Astrocyte of the hippocampus (primary cell): ENCODE measurements at places on chromosomes 12 and 14.
A peak's percentile ranks its signal among the peaks of the same experiment; 100 is the strongest.

GRCh38 chr12:54279227-54279631, 693 bp downstream of the CBX5 start:
- no peak for DNase-seq

DNA sequence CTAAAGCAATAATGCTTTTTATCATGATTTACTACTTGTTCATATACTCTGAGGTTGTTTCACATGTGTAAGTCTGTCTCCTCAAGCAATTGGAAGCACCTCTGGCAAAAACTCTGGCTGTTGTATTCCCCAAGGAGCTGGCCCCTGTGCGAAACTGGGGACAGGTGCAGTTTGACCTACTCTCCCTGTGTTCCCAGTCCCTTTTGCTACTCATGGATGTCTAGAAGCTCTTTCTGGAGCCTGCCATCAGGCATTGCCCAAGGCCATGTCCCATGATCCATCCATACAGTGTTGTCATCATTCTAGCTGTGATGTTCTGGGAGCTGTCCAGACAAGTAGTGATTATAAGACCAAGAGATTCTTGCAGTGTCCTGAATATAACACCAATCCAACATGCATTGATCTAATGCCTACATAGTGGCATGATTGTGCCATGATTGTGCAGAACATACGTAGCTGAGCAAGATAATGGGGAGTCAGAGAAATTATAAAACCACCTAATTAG, 14.9 kb downstream of the AKAP6 start:
- no peak for DNase-seq

GRCh38 chr12:27524494-27524835, 459 bp downstream of the PPFIBP1 start:
- DNase-seq = no peak

- no peak for DNase-seq
Measured at GRCh38 chr14:62098357-62098756, 336.1 kb downstream of the SNAPC1 start.

DNA sequence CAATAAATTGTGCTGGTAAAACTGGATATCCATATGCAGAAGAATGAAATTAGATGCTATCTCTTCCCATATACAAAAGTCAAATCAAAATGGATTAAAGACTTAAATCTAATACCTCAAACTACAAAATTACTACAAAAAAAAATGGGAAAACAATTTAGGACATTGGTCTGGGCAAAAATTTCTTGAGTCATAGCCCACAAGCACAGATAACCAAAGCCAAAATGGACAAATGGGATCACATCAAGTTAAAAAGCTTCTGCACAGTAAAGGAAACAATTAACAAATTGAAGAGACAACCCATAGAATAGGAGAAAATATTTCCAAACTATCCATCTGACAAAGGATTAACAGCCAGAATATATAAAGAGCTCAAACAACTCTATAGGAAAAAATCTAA, 264.6 kb downstream of the NUAK1 start:
- DNase-seq = peak; percentile 24

GRCh38 chr14:104140213-104140462, 1.8 kb downstream of the KIF26A start:
- no peak for DNase-seq

DNA sequence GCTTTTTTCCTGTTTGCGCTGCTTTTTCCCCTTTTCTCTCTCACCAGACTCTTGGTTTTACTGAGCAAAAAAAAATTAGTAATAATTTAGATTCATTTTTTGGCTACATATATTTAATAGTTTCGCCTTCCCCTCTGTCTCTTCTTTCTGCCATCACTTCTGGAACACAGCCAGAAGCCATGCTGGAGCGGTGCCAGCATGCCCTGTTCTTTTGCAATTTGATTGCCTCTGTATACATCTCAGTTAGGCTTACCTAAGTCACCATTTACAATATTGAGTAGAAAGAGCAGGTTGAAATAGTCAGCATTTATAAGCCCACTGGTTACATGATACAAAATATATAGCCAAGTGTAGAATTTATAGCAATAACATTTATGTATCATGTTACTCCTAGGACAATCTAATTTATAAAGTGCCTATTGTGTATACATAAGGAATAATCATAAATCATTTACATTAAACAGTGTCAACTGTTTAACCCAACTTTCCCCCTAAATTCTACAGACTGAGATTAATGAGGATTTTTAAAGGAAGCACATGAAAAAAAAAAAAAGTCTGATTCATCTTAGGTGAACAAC, 413.8 kb upstream of the SOX5 start:
- DNase-seq = no peak

- no peak for DNase-seq
Measured at GRCh38 chr14:36989806-36990205, 182.6 kb downstream of the SLC25A21 start.

- DNase-seq = peak; percentile 82
Measured at GRCh38 chr12:24562771-24563431, 386.0 kb downstream of the BCAT1 start.

DNA sequence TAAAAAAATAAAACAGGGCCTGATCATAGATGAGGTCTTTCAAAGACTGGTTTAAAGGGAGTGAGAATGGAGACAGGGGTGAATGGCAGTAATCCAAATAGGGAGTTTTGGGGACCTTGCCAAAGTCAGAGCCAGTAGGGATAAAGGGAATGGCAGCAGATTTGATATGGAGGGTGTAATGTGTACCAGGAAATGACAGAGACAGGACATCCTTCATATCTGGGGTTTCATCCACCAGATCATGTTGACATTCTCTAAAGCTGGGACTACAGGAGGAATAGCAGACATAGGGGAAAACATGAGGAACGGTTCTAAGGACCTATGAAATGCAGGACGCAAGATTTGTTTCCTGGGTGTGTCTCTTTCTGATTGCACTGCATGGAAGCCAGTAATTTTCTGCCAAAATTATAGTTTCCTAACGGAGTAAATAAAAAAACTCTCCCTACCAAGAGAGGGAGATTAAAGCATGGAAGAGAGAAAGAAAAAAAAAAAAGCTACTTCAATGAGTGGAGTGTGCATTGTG, 169.9 kb downstream of the PRKD1 start:
- DNase-seq = no peak

- DNase-seq = peak; percentile 62
Measured at GRCh38 chr12:30725739-30726138, 29.0 kb downstream of the CAPRIN2 start.

GRCh38 chr12:113961921-113962710, 4.0 kb downstream of the RBM19 start:
- no peak for DNase-seq

DNA sequence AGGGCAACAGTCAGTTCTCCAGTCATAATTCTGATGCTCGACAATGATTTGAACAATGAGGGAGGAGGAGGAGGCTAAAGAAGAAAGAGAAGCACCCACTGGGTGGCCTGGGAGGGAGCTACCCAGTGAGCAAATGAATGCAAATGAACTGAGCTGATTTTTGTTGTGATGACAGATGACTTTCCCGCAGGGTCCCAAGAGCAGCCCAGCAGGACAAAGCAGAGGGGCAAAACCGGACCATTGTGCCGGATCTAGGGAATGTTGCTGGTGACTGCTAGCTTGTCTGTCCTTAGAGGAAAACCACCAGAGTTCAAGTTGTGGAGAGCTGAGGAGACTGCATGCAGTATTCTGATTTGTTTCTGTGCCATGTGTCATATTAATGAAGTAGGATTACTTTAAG, 162.8 kb downstream of the MON2 start:
- DNase-seq = no peak
